WERI-Rb-1 (cell line): ENCODE measurements at places on chromosomes 1 and 21.

- no peak for DNase-seq
Observed at GRCh38 chr1:173889885-173890284, 21.7 kb downstream of the ZBTB37 start.

DNA sequence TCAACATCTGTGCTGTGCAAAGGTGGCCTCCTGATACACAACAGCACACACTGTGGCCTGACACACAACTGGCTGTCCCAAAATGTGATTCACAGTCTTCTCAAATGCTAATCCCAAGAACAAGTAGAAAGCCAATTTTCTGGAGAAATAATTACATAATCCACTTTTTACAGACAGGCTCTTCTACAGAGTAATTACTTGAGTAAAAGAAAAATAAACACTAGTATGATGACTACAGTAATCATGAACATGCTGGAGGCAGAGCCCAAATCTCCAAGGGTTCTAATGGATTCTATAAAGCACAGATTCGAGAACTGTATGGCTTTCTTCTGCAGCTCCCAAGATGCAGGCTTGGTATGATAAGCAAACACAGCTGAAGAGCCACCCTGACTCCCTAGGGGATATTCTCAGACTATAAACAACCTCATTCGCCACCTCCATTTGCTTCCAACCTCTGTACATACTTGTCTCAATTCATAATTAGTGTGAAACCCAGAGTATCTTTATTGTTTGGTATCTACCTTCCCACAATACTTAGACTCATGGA, 81.9 kb downstream of the SIPA1L2 start:
- DNase-seq: no peak

GRCh38 chr1:220271706-220272046, 577 bp downstream of the RAB3GAP2 start:
- DNase-seq: no peak

GRCh38 chr1:110875216-110875731, 2.3 kb downstream of the CD53 start:
- no peak for DNase-seq

GRCh38 chr1:26719205-26719604, 23.4 kb downstream of the ARID1A start:
- DNase-seq: no peak

DNA sequence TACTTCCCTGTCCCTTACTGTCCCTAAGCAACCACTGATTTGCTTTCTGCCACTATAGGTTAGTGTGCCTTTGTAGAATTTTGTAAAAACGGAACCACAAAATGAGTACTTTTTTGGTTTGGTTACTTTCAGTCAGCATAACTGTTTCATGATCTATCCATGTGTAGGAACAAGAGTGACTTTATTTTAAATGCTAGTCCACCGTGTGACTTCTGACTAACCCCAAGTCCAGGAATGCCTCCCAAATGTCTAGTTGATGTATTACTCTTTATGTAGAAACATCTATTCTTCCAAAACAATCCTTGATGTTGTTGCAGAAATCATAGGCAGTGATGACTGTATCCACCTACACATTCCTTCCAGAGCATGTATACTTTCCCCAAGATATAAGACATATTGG, 21.3 kb downstream of the ATPAF1 start:
- no peak for DNase-seq

DNA sequence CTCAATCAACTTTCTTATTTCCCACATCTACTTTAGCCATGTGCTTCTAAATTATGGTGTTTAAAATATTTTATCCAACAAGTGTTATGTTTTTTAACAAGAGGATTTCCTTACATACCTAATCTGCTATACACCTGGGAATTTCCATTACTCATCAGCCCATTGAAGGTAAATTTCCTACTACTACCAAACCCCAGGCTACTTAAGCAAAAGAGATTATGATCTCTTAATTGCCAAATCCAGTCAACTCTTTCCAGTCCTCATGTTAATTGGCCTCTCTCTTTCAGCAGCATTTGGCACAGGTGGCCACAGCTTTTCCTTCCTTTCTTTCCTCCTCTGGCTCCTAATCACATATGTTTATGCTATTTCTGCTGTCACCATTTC, 5.1 kb upstream of the C1orf162 start:
- DNase-seq: no peak

DNA sequence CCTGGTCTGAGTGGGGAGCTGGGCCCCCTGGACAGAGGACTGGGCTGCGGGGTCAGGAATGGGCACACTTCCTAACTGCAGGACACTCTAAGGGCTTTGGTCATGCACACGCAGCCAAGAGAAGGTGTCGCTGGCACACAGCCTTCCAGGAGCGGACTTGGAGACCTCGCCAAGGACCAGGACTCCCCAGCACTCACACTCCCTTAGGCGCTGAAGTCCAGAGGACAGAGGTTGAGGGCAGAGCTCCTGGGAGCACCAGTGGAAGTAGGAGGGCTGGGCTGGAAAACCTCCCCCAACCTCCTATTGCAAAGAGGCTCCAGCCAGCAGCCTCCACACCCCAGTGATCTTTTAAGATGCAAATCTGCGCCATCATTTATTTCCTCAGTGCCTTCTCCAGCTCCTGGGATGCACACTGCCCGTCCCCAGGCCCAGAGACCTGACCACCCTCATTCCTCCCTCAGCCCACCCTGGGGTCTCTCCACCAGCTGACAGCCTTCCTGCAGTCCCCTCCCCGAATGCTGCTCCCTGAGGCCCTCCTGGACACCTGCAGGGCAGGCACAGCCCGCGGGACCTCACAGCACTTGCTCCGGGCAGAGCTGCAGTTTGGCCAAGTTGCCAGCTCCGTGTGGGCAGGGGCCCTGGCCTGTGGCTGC, 3.0 kb downstream of the TSPEAR start:
- DNase-seq: peak; percentile 10

DNA sequence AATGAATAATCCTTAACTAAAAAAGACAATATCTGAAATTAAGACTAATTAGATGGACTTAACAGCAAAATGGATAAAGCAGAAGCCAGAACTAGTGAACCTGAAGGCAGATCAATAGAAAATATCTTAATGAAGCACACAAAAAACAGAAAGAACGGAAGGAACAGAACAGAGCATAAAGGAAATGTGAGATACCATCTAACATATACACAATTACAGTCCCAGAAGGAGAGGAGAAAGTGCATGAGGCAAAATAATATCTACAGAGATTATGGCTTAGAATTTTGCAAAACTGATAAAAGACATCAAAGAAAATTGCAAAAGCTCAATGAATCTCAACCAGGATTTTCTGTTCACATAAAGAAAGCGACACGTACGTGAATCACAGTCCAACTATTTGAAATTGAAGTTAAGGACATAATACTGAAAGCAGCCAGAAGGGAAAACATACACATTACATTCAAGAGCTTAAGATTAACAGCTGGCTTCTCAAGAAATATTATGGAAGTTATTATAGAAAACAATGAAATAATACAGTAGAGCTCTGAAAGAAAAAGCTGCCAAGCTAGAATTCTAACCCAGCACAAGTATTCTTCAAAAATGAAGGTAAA, 182.0 kb downstream of the CDC42BPA start:
- no peak for DNase-seq

DNA sequence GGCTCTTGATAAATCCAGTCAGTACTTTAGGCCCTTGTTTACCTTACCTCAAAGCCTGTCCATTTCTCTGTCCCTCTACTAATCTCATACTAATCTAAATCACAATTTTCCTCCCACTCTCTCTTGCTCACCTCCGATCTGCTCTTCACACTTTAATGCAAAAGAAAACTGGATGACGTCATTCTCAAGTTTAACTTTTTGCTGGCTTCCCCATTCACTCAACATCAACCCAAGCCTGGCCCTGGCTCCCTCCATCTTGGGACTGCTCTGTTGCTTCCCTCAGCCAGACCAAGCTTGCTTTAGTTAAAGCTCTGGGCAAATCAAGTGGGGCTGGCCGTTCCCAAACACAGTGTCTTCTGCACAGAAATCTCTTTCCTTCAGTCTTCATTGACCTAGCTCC, 29.7 kb downstream of the COA6 start:
- DNase-seq: no peak

DNA sequence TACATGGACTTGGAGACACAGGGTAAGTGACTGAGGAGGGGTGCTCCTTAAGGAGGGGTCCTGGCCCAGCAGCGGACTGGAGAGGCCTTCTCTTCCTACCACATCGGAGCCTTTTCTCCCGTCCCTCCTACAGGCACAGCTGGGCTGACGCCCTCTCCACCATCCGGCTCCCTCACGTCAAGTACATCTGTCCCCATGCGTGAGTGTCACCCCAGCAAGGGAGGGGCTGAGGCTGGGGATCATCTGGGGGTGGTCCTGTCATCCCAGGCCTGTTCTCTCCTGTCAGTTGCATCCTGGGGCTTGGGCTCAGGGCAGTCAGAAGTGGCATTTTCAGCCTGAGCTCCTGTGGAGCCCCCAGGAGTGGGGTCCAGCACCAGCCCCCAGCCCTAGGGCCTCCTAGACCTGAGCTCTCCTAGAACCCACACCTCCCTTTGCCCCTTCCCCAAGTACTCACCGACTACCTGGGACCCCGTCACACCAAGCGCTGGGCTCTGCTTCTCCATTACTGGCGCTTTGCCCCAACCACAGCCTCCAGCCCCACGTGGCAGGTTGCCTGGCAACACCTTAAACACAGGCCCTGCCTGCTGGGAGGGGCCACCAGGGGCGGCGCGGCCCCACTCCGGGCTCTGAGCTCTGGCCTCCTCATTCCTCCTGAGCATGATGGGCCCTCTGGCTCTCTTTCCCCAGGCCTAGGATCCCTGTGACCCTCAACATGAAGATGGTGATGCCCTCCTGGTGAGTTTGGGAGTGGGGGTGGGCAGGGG, 2.3 kb downstream of the LYPLA2 start:
- DNase-seq: no peak

DNA sequence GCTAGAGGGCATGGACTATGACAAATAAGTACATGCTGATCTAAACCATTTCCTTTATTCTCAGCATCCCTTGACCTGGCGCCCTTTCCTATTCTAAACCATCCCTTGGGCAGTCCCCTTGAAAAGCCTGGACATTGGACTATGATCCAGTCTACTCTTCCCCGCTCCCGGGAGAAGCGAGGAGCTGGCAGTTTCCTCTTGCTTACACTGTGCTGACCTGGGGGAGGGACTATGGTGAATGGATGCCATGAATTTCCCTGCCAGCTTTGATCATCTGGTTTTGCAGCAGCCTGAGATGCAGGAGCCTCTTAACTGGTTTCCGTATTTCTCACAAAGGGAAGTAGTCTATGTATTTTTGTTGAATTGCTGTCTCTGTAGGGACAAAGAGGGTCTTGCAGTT, 121.7 kb downstream of the KIF26B start:
- DNase-seq: no peak

DNA sequence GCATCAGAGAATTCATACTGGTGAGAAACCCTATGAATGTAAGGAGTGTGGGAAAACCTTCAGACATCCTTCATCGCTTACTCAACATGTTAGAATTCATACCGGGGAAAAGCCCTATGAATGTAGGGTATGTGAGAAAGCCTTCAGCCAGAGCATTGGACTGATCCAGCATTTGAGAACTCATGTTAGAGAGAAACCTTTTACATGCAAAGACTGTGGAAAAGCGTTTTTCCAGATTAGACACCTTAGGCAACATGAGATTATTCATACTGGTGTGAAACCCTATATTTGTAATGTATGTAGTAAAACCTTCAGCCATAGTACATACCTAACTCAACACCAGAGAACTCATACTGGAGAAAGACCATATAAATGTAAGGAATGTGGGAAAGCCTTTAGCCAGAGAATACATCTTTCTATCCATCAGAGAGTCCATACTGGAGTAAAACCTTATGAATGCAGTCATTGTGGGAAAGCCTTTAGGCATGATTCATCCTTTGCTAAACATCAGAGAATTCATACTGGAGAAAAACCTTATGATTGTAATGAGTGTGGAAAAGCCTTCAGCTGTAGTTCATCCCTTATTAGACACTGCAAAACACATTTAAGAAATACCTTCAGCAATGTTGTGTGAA, 12.8 kb downstream of the ZFP69B start:
- DNase-seq: no peak

GRCh38 chr1:246528933-246529731, 22.1 kb upstream of the SMYD3 start:
- no peak for DNase-seq

GRCh38 chr1:58699011-58699762, 675 bp downstream of the MYSM1 start:
- DNase-seq: no peak

GRCh38 chr1:244353551-244354091, 98.1 kb downstream of the ADSS2 start:
- DNase-seq: no peak

GRCh38 chr21:16304174-16305095, 574.7 kb downstream of the USP25 start:
- DNase-seq: no peak

DNA sequence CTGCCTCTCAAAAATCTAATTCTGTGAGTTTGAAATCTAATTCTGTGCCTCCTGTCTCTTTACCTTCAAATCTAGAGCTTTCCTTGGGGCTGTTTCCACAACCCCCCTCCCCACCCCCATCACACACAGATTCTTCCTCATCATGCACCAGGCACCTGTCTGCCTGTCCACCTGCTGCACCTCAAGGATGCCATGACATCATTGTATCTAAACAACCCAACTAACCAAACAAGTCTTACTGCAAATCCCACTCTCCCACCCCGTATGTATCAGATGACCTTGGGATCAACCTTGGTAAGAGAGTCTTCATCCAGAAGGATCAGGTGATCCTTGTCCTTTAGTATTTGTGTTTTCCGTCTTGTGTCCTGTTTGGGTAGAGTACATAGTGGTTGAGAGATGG, 102.7 kb upstream of the SIM2 start:
- no peak for DNase-seq

DNA sequence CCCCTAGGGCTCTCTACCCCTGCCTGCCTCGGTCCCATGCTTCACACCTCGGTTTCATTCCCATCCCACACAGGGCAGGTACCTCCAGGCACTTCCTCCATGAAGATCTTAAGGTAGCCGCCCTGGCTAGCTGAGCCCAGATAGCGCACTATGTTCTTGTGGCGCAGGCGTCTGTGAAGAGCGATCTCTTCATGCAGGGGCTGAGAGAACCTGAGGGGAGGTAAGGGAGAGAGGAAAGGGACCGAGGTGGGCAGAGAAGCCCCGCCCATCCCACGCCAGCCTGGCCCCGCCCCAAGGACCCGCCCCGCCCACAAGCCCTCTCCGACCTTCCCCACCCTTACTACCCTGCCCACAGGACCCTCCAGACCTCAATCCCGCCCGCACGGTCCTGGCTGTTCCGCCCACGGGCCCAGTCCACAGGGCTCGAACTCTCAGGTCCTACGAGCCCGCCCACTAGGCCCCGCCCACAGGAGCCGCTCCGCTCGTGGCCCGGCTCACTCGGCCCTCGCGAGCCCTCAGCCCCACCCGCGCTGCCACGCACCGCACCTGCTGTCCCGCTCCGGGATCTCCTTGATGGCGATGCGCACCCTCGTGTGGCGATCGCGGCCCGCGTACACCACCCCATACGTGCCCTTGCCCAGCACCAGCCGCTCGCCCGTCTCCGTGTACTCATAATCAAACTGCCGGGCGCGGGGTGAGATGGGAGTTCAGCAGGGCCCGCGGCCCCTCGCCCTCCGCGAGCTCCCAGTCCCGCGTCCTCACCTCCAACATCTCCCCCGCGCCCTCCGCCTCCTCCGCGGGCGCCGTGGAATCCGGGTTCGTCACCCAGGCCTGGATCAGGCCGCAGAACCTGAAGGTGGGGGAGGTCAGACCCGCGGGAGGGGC, 6.4 kb downstream of the MAP3K6 start:
- DNase-seq: no peak

GRCh38 chr1:225191199-225191753, 236.6 kb downstream of the LBR start:
- DNase-seq: no peak
